ENCODE measurements at places on chromosomes 2 and 18.

GRCh38 chr2:48961009-48961408, 193.3 kb downstream of the FSHR start:
- no peak for DNase-seq

GRCh38 chr2:85245891-85246290, 81.9 kb downstream of the TGOLN2 start:
- no peak for DNase-seq

DNA sequence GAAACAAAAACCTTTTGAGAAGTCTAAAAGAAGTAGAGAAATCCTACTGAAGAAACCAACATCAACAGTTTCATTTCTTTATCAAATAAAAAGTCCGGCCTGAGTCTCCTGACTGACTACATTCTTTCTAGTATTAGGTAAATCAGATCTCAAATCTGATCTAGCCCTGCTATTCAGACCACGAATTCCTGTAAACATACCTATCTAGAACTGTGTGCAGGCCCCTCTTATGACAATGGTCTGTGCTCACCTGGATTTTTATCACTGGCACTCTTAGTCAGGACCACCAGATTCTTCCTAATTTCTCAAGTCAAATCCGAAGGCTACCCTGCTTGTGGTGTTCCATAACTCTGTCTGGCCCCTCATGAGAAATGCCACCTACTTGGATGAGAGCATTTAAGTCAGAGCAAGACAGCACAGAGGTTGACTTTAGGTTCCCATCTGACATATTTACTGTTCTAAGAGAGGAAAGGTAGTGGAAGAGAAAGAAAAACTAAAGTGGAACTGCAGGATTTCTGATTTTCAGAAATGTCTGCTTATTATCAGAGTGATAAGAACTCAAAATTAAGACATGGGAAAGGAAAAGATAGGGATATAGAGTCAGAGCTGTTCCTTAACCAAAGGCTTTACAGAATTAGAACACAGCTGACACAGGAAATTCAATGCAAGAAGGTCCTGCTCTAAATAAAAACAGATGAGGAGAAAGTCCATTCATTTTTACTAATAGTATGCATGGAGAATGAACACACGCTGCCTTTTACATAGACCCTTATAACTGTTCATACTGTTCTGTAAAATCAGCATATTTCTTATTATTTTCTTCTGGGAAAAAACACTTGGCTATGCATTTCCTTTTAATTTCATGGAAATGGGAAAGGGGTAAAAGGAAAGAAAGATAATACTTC, 56.5 kb downstream of the SLC8A1 start:
- no peak for DNase-seq

DNA sequence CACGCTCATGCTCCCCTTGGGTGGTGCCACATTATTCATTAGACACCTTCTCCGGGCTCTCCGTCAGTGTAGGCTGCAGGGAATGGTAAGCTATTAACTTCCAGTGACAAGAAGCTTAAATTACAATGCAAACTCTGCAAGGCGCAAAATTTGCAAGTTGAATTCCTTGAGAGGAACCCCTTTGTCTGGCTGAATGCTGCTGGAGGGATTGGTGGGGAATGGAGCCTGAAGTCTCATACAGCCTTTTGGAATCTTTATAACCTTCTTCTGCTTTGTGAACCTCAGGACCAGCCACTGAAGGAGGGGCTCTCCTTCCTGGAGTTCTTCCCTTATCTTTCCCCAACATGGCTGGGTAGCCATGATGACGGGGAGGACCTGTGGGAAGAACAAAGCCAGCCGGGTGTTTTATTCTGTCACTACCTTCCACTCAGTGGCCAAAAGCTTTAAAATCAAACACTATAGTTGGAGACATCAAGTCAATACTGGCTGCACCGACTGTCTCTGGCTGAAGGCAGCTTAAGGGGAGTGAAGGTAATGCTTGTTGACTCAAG, 220.9 kb upstream of the EPHA4 start:
- DNase-seq: no peak

DNA sequence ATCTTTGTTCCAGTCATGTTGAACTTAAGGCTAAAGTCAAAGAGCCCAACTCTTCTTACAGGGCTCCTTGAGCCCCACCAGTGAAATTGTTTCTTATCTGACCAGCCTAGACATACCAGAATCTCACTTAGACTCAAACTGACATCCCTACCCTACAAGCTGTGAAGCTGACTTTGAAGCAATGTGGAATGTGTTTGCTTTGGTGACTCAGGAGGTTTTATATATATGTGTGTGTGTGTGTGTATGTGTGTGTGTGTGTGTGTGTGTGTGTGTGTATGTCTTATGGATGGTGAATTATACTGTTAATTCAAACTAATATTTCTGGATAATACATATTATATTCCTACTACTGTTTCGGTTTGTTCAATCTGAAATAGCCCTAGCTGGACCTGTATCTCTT, 67.3 kb downstream of the CAMKMT start:
- DNase-seq: no peak

GRCh38 chr2:241558532-241559322, at the start of gene BOK:
Gene BOK (plus strand): TSS chr2:241558745. CDS start chr2:241559484, 739 bp downstream.
- DNase-seq: no peak

- no peak for DNase-seq
These were observed 97.5 kb downstream of the STPG4 start for GRCh38 chr2:47057687-47058002.

- DNase-seq: no peak
These were observed 1.2 kb upstream of the ST6GAL2 start for GRCh38 chr2:106886916-106887758.

DNA sequence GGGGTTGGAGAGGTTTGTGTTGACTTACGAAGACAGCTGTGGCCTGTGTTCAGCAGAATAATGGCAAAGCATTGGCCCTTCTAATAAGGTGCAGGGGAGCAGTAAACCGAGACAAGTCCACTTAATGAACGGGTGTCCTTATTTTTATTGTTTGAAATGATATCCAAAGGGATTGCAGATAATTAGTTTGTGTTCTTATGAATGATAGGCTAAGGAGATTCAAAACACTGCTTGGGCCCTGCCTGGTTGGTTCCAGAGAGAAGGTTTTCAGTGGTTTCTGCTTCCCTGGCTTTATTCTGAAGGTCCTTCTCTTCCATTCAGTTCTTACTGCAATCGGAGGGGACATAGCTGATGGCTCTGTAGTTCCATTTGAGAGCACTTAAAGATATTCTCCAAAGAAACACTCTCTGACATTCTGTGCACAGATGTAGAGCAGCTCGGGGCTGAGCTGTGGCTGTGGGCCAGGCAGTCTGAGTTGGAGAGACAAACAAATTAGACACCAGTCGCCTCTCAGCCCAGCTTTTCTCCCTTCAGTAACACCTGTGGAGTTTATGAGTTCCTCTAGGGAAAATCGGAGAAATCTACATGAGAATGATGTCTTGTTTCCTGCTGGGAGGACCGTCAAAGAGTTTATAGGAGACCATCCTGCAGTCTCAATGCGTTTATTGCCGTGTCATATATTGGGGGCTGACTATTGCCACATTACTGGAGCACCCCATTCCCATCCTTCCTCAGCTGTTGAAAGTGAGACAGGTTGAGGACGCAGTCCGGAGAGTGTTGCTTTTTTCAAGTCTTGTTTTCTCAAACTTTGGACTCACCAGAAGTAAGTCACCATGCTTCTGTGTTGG, 6.5 kb downstream of the GREB1 start:
- DNase-seq: no peak

DNA sequence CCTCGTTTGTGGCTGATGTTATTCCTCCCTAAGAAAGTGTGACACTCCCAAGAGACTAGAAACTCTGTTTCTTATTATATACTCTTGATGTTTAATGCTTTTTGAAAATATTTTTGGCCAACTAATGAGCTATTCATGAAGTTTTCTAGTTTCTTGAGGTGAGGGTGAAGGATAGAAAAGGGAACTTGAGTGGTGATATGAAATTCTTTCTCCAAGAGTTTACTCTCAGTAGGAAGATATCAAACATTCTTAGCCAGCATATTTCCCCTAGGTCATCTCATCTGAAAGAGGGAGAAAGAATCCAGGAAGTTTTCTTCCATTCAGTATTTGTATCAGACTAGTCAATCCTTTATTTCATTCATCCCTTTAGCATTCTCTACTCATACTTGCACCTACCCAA, 95.7 kb downstream of the MAP3K20 start:
- DNase-seq: no peak

DNA sequence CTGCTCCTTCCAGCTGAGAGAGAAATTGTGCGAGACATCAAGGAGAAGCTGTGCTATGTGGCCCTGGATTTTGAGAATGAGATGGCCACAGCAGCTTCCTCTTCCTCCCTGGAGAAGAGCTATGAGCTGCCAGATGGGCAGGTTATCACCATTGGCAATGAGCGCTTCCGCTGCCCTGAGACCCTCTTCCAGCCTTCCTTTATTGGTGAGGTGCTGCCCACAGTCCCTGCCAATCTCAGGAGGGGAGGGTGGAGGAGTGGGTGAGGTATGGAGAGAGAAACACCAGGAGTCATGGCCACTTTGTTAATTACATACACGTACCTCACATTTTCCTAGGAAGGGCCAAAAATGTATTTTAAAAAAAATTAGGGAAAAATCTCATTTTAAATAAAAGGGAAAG, 12.0 kb upstream of the DGUOK start:
- no peak for DNase-seq

DNA sequence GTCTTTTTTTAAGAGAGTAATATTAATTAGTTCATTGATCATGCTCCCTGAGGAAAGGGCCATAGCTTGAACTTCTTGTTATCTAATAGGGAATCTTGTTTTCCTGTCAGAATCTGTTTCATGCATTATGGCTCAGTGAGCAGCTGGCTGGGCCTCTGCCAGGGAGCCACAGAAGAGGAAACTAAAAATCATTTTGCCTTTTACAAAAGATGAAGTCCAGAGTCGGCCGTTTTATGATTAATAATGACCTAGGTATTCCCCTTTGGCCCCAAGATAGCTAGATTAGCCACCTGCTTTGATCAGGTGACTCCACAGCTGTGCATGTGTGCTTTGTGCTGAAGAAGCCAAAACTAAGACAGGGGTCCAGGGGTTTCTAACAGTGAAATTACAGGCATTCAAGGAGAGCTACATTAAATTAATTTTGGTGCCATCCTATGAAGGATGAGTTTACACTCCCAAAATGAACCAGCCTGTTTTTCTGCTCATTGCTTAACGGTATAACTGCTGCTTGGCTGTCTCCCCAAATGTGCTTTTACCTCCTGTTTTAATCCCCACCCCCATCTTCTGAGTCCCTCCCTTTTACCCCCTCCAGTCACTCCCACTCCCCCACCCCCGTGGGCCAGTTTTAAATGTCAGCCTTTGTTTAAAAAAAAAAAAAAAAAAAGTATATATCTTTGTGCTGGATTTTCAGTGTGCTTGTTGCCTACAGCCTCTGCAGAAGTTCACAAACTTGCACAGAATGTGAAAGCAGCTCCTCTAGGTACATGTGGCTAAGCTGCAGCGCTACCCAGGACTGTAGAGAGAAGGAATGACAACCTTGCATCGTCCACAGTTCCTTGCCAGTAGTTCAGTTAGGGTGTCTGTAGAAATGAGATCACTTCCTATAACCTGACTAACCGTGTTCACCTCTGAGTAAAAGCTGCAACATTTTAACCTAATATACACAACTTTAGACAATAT, 93.1 kb downstream of the CABLES1 start:
- DNase-seq: no peak

Data from Panc1 (cell line).